ENCODE measurements at places on chromosomes 16 and 17.

GRCh38 chr16:2427526-2427925 is 1.7 kb upstream of the CCNF start:
- no peak for DNase-seq

DNA sequence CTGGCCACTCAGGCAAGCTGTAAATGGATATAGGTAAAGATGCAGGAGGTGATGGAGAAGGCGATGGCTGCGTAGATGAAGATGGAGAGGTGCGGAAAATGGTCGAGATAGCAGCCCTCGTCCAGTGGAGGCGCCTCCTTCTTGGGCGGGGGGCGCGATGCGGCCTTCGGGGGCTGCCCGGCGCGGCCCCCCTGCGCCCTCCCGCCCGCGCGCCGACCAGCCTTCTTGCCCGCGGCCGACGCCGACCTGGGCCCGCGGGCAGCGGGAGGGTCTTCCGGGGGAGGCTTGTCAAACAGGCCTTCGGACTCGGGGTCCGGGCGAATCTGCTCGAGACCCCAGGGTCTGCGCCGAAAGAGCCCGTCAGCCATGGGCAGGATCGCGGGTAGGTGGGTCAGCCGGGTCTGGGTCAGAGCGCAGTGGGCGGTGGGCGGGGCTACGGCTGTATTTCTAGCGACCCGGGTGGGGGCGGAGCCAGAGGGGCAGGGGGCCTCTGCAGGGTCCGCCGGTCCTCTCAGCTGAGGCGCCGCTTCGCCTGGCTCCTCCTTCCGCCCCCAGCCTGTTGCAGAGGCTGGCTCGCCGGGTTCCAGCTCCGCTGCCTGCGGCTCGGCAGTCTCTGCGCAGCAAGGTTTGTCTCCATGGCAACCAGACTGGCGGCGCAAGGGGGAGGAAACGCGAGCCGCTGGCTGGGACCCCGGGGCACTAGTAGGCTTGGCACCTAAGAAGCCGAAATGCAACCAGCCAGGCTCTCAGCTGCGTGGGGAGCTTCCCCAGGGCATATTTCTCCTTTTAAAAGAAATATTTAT is 14.4 kb downstream of the MIS12 start:
- DNase-seq, result peak; percentile 86

DNA sequence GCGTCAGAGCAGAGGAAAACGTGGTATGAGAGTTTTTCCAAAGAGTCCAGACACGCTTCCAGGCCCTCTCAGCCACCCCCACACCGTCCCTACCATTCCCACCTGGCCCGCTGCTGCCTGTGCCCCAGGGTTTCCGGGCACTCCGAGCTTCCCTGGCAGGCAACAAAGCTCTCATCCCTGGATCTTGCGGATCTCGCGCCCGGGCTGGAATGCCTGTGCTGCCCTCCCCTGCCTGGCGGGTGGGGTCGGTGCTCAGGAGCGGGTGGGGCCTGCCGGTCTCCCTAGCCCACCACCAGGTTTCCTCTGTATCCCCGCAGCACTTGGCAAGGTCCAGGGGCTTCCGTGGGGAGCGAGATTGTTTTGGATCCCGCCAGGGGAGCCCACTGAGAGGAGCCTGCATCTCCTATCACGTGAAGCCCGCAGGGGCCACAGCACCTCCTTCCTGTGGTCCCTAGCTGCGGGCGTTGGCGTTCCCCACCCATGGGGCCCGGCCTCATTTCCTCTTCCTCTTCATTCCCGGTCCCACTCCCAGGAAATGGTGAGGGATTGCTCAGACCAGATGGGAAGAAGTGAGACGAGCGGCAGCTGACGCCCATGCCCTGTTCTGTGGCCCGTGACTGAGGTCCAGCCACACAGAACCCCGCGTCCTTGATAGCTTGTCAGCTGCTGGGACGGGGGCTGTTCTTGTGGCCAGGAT is 11.0 kb downstream of the TBC1D24 start:
- DNase-seq, result no peak

GRCh38 chr16:68288252-68288650 is 22.5 kb downstream of the SLC7A6OS start:
- no peak for DNase-seq

DNA sequence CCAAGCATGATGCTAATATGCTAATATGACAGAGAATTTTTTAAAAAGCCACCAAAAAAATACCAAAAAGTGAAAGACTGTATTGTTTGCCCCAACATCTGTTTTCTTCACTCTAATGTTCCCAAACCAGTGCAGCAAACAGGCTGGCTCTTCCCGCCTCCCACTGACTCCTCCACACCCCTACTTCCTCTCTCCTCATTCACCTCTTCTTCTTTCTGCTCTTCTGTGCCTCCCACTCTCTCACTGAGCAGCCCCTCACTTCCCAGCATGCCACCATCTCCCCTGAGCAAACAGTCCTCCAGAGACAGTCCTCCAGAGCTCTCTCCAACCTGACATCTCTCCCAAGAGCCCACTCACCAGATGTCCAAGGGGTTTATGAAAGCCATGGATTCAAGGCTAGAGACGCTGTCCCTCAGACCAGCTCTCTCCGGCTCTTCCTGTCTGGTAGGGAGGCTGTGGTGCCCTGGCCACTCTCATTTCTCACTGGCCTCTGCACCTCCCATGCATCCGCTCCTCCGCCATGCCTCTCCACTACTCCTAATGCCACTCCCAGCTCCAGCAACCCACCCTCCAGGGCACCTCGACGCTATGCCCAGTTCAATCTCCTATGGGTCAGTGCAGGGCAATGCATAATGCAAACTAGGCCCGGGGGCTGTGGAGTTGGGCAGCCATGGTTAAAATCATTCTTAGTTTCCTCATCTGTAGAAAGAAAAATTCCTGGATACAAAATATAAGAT is 52.9 kb downstream of the ANKRD11 start:
- no peak for DNase-seq

DNA sequence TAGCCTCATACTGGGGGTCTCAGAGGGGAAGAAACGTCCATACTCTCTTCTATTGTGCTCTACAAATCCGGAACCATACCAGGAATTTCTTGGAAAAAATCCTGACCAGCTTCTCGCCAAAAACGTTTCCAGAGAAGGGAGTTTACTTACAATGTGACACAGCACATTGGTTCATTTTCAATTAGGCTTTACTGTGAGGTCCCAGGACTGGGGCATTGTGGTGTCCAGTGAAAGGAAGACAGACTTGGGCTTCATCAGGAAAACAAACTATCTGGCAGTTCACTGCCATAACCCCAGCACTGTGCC is 14.7 kb downstream of the MPP2 start:
- DNase-seq, result no peak

DNA sequence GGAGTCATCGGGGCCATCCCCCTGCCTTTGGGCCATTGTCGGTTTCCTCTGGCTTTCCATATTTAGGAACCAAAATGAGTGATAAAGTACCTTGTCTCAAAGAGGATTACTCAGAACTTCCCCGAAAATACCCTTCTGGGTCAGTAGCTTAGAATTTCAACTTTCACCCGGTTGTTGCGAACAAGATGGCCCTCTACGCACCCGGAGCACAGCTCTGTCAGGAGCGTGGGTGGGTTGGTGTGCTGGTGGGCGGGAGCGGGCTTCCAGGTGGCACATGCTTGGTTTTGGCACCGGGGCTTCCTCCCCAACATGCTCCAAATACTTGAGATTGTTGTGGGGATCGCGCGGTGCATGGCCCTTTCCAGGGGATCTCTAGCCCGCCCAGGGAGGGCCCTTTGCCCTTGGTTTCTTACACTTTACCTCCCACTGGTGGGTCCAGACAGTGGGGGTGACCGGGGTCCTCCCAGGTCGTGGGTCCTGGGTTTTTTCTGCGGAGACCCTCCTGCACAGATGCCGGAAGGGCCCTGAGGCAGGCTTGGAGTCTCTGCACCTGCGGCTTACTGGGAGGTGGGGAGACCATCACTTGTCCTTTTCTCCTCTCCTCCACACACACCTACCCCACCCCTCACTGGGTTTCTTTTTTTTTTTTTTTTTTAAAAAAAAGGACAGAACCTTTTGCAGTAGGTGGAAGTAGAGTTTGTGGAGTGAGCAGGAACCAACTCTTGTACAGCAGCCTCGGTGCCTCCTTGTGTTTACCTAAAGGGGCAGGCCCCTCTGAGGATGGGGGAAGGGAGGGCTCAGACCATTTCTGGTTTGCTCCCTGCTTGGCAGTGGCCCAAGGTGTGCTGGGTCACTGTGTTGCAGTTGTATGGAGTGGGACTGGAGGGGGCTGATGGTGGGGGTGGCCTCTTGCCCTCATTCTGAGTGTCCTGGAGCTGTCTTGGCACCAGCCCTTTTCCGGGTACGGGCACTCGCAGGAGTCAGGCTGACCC is 142.1 kb downstream of the SEC14L1 start:
- DNase-seq, result no peak

DNA sequence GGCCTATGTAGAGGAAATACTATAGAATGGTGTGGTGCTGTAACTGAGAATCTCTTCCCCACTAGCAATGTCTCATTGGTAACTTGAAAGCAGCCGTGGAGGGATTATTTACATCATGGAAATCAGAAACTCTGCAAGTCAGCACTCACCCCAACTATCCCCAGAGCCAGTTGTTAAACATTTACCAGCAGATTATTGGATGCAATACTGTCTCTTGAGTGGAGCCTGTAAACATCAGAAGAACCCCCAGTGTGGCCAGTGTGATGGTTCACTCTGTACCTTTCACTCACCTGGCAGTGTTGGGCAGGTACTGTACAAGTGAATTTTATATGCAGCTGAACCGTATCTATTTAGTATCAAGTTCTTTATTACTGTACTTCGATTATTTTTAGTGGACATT is 299.8 kb upstream of the SALL1 start:
- DNase-seq, result no peak

GRCh38 chr16:24749310-24749709 is 19.9 kb downstream of the TNRC6A start:
- DNase-seq, result no peak

- DNase-seq, result no peak
These were observed 196.6 kb downstream of the UTP18 start for GRCh38 chr17:51456942-51457341.

- no peak for DNase-seq
These were observed 4.7 kb upstream of the MPO start for GRCh38 chr17:58285422-58285810.

DNA sequence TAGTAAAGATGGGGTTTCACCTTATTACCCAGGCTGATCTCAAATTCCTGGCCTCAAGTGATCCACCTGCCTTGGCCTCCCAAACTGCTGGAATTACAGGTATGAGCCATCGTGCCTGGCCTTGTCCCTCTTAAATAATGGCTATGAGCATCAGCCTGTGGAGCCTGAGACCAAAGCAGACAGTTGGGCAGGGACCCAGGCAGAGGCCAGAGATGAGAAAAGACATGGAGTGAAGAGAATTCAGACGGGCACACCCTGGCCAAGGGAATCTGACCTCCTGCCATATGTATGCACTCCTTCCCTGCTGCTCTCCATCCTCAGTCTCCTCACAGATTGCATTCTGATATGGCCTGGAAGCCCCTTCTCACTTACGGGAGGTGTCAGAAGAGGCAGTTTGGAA is 98.4 kb upstream of the DNAH9 start:
- DNase-seq, result no peak

GRCh38 chr17:48551596-48552465 is 6.9 kb upstream of the HOXB2 start:
- DNase-seq, result no peak

GRCh38 chr17:35740997-35741931 is 9.8 kb downstream of the RASL10B start:
- peak; percentile 45 for DNase-seq

GRCh38 chr17:27754549-27754948 is 45.8 kb downstream of the NOS2 start:
- no peak for DNase-seq

DNA sequence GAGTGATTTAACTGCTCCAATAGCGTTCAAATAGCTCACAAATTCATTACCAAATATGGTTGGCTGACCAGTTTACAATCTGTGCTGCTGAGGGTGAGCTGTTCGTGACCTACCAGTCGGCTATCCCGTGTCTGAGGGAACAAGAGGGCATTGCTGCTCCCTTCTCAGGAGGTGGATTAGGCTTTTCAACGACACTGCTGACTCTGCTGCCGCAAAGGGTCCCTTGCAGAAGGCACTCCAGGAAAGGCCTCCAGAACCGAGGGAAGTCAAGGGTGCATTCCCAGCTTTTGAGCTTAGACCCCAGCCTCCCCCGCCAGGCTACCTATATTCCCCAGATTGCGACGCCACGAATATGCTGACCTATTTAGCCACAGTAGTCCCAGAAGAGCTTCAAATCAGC is 32.3 kb downstream of the GJC1 start:
- no peak for DNase-seq

DNA sequence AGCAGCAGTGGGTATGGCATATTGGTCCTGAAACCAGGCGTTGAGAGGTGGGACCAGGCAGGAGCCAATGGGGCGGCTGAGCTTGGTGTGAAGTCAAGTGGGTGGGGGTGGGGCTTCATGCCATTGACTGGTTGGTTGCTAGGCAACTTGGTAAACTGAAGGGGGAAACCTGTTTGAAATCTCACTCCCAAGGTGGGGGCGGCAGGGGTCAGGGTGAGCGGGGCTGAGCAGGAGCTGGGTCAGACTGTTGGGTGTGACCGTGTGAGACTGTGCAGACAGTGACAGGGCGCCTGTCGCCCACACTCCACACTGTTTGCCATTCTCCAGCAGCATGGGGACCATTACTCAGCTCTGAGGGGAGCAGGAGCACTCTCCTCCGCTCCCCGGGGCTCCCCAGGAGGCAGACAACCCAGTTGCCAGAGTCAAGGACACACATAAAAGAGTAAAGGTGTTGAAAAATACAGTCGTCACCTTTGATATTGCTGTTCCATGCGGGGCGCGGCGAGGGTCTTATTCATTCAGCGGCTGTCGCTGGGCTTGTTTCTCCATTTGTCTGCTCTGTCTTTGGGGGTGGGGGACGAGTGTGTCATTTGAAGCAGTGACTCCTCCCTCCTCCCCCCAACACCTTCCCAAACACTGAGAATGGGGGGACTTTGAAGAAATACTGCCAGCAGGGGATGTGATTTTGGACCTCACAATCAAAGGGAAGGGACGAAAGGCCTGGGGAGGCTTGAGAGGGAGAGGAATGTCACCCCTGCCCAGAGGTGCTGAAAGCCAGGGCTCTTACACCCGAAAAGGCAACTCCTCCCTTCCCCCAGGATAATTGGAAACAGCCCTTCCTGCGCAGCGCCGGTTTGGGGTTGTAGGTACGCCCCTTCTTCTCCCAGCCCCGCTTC is 1.2 kb upstream of the EFNB3 start:
- DNase-seq, result no peak

GRCh38 chr16:63129411-63130125 is 1093.3 kb upstream of the CDH8 start:
- DNase-seq, result no peak

- no peak for DNase-seq
These were observed 380.3 kb upstream of the MAF start for GRCh38 chr16:79980650-79981521.

- DNase-seq, result peak; percentile 11
These were observed 59.0 kb upstream of the NKD1 start for GRCh38 chr16:50489182-50489581.

- DNase-seq, result no peak
These were observed 393.5 kb downstream of the UTP18 start for GRCh38 chr17:51653878-51654277.

Data from activated CD8-positive, alpha-beta memory T cell treated with anti-CD3 and anti-CD28 coated beads, Interleukin-2, amount 10 ng/mL, durations not matched to agents 7 days and 5 days (primary cell).